MCF 10A (cell line): ENCODE measurements at places on chromosomes 16 and 17. TPM values are rescaled to one million over a fixed set of nuclear protein-coding genes. Genes with fewer than 3 reads are reported as not detected.

GRCh38 chr17:6868582-6868981, 37.1 kb upstream of the TEKT1 start:
- peak; percentile 81 for DNase-seq

The NPIPA8 gene
- total RNA-seq = 25.0 and 32.6 TPM in 2 replicates

DNA sequence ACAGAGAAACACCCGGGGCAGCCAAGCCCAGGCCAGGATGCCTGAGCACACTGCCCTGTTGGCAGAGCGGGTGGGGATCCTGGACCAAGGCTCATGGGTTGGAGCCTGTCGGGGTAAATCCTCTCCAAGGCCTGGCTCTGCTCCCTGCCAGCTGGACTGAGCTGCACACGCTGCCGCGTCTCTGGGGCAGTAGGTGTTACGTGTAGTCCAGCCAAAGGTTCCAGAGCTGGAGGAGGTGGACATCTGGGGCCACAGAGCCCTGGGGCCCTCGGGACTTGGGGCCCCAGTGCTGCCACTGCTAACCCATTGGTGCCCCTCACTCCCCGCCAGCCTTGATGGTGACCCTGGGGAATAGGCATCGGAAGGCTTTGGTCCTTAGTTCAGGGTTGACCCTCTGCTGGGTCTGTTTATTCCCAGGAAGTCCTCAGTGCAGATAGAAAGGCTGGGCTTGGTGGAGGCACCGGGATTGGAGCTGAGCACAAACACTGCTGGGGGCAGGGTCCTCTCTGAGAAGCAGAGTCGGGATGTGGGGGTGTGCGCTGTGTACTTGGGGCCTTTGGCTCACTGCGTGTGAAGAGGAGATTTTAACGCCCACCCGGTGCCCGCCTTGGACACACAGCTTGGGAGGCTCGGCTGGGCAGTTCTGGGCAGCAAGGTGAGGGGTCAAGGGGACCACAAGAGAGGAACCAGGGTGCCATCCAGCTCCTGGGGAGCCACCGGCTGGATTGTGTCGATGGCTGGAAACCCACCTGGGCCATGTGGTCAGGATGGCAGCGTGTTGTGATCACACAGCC, 16.3 kb upstream of the CBX4 start:
- no peak for DNase-seq

- no peak for DNase-seq
These were observed 28.9 kb upstream of the SEC14L1 start for GRCh38 chr17:77111934-77112296.

DNA sequence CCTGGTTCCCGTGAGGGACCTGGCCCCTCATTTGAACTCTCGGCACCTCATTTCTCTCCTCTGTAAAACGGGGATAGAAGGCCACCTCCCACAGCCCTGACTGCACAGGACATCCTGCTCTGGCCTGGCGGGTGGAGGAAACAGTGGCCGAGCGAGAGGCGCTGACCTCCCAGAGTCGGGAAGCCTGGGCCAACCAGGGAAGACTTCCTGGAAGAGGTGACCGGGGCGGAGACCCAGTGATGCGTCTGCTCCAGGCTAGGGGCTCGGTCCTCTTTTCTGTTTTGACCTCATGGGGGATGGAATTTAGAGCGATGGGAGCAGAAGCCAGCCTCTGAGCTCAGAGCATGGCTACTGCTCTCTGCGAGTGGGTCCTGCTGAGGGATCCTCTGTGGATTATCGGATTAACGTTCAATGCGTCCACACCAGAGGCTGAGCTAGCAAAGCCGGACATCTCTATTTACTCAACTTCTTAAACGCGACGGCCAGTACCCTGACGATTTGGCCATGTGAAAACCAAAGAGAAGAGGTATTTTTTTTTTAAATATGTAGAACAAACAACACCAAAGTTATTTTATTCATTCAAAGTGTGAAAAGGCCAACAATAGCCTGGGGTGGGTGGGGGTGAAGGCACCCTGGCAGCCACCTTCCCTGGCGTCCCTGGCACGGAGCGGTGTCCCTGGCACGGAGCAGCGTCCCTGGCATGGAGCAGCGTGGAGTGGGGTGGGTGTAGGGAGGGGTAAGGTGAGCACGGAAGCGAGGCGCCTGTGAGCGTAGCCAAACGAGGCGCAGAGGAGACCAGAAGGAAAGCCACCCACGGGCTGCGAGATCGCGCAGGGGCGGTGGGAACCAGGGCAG, 9.2 kb upstream of the MSLN start:
- DNase-seq = no peak

GRCh38 chr16:50446861-50447260, 78.1 kb upstream of the BRD7 start:
- no peak for DNase-seq

The LRRC37A gene
- total RNA-seq = 1.7 and 1.8 TPM in 2 replicates

GRCh38 chr16:28499854-28500253, 5.4 kb downstream of the APOBR start:
- DNase-seq = no peak

DNA sequence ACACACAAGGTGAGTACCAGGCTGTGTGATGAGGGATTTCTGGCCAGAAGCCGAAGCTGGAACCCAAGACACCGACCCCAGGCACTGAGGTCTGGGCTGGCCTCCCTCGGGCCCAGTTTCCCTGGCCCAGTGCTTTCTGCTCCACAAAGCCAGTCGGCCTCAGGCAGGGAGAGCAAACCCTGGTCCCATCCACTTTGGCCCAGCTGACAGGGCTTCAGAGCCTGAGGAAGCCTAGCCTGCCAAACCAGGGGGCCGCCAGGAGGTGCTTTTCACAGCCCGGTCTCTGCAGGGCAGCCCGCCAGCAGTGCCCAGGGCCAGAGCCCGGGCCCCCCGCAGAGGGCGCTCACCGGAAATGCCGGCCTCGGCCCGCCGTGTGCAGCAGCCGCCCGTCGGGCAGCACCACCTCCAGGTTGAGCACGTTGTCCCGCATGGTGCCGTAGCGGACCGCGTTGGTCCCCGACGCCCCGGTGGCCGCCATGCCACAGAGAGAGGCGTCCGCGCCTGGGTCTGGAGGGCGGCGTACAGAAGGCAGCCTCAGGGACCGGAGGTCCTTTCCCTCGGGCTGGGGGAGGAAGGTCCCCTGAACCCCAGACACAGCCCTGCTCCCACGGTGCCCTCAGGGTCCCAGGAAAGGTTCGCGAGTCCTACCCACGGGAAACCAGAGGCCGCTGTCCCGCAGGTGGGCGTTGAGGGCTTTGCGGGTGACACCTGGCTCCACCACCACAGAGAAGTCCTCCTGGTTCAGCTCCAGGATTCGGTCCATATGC, 2.2 kb downstream of the LDHD start:
- no peak for DNase-seq

DNA sequence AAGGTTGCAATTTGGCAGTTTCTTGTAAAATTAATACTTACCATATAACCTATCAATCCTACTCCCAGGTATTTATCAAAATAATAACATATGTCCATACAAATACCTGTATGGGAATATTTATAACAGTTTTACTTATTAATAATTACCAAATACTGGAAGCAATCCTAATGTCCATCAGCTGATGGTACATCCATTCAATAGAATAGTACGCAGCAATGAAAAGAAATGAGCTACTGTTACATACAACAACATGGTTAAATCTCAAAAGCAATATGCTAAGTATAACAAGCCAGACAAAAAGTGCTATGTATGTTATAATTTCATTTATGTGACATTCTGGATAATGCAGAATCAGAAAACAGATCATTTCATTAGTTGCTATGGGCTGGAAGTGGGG, 1.2 kb downstream of the HYDIN start:
- DNase-seq = no peak

- no peak for DNase-seq
These were observed 21.3 kb upstream of the GAA start for GRCh38 chr17:80080081-80080480.

- no peak for DNase-seq
These were observed 17.7 kb downstream of the SIAH1 start for GRCh38 chr16:48367441-48368049.

DNA sequence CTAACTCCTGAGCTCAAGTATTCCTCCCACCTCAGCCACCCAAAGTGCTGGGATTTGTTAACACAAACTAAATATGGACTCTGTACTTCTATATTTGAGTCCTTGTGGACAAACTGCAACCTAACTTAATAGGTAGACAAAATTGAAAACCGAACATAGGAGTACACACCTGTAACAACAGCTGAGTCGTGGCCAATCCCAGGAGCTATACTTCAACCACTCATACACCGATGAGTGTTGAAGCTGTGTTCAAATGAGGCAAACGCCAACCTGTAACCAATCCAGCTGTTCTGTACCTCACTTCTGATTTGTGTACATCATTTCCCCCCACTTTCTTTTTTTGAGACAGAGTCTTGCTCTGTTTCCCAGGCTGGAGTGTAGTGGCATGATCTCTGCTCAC, 471.5 kb upstream of the C16orf82 start:
- DNase-seq = no peak

DNA sequence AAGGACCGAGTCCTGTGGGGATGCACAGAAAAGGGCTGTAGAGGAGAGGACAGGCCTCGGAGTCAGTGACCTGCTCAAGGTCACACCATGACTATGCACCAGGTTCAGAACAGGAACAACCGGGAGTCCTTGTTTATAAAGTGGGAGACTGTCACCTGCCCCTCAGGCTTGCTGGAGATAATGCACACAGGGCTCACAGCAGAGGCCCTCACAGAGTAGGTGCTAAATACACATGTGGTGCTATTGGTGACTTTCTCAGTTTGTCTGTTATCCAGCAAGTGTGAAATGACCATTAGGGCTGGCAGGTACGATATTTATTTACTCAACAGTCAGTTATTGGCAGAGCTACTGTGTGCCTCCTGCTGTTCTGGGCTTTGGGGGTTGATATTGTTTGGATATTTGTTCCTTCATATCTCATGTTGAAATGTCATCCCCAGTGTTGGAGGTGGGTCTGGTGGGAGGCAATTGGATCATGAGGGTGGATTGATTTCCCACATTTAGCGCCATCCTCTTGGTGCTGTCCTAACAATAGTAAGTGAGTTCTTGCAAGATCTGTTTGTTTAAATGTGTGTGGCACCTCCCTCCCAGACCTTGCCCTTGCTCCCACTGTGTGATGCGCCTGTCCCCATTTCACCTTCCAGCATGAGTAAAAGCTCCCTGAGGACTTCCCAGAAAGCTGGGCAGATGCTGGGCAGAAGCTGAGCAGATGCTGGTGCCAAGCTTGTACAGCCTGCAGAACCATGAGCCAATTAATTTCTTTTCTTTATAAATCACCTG, 162.1 kb upstream of the MPHOSPH6 start:
- no peak for DNase-seq

GRCh38 chr17:81866440-81867169, 4.5 kb downstream of the ARHGDIA start:
- no peak for DNase-seq

The IRX6 gene
- total RNA-seq = not detected in 2 replicates

The MT1F gene
- 1.7 and 2.4 TPM in 2 replicates for total RNA-seq

- no peak for DNase-seq
These were observed 48.5 kb downstream of the CBFA2T3 start for GRCh38 chr16:88928405-88929090.

DNA sequence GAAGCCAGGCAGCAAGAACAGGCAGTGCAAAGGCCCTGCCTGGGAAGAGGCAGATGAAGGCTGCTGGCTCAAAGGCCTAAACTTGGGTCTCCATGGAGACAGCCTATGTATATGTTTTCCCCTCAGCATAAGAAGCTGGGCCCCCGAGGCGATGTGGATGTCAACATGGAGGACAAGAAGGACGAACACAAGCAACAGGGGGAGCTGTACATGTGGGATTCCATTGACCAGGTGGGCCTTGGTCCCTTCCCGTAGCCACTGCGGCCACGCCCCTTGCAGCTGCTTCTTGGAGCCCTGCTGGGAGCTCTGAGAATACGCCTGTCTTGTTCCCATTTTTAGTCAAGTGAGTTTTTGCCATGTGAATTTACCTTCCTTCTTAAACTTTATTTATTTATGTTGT, 106.0 kb downstream of the SDR42E1 start:
- DNase-seq = no peak

DNA sequence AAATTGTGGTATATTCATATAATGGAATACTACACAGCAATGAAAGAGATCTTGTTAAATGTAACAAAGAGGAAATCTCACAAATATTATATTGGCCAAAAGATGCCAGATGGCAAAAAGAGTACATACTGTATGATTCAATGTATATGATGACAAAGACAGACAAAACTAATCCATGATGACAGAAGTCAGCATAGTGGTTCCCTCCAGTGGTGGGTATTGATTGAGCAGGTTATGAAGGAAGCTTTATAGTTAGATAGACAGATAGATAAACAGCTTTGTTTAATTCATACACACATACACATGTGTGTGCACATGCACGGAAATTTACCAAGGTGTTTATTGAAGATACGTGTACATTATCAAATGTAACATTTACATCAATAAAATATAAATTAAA, 74.4 kb upstream of the SMIM36 start:
- DNase-seq = no peak

DNA sequence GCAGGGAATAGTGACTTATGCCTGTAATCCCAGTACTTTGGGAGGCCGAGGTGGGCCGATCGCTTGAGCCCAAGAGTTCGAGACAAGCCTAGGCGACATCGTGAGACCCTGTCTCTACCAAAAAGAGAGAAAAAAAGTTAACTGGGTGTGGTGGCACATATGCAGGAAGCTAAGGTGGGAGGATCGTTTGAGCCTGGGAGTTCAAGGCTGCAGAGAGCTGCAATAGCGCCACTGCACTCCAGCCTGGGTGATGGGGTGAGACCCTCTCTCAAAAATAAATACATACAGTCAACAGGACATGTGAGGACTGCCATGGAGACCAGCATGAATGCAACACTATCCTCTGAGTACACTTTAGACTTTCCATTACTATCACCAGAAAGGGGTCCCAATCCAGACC, 15.4 kb upstream of the ST6GALNAC2 start:
- DNase-seq = no peak

GRCh38 chr17:16286947-16287562, 66.2 kb downstream of the CENPV start:
- peak; percentile 3 for DNase-seq

The ASB16 gene
- total RNA-seq = not detected in 2 replicates

DNA sequence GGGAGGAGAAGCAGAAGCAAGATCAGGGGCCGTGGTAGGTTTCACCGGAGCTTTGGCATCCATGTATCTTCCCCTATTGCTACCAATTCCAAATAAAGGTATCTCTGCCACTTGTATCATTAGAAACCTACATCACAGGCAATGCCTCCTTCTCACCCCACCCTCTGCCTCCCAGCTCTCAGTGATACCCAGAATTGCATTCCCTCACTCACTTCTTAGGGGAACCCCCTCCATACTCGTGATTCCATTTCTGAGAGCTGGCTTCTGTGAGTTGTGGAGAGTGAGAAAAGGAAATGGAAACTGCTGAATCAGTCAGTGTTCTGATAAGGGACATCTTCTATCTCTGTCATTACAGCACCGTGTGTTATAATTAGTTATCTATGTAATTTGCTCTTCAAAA, 2.3 kb upstream of the CCL3 start:
- no peak for DNase-seq
